Dorsolateral prefrontal cortex (tissue), 122 donors: ENCODE measurements at places on chromosomes 16 and 17.
A peak's percentile ranks its signal among the peaks of the same experiment; 100 is the strongest.

GRCh38 chr16:11639925-11640899, 28.0 kb upstream of the SNN start:
- DNase-seq: peak; percentile 23

DNA sequence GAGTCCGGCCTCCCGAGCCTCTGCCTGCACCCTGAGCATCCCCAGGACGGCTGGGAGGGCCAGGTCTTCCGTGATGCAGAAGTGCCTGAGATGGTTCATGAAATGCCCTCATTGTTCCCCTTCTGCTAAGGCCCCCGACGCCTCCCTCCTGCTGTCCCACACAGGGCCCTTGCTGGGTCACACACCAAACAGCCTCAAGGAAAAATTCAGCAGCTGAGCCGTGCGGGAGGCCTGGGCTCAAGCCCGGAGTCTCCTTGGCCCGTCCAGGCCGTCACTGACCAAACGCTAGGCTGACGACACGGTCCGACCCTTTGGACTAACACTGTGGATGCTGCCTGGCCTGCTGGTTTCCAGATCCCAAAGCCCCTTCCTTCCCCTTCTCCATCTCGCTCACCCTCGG, 90.2 kb downstream of the RTN4RL1 start:
- no peak for DNase-seq

DNA sequence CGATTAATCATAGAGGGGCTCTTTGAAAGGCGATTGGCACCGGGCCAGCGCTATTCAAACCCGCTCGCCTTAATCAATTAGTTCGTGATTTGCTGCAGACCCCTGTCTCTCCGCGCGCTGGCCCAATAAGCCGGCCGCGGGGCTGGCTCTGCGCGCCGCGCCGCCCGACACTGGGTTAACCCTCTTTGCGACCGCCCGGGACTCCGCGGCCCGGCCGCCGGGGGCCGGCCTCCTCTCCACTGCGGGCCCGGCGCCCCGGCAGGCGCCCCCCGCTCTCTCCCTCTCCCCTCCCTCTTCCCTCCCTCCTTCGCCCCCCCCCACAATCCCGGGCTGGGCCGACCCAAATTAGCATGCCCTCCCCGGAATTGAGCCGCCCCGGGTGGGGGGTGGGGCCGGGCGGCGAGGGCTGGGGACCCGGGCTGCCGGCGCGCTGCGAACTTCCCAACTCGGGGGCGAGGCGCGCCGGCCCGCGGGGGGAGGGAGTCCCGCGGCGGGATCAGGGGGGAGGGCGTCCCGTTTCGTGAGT, 428 bp upstream of the SALL1 start:
- peak; percentile 90 for DNase-seq

- no peak for DNase-seq
Measured at GRCh38 chr17:81931189-81931556, 3.6 kb upstream of the MAFG start.

DNA sequence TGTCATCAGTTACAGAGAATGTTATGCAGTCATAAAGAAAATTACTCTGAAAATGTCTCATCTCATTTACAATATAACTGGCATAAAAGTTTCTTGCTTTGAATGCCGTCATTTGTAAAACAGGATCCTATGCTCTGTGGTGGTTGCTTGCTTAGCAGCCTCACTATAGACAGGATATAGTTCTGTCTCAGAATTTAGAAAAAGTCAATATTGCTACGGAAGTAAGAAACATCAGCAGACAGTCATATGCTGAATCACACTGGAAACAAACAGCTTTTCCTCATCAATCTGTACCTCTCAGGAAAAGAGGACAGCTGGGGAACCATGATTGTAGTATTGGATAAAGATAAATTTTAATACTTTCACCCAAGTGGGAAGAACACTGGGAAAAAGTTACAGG, 105.5 kb downstream of the MYO1D start:
- DNase-seq: no peak

GRCh38 chr17:34665150-34665806, 85.9 kb downstream of the TMEM132E start:
- no peak for DNase-seq

DNA sequence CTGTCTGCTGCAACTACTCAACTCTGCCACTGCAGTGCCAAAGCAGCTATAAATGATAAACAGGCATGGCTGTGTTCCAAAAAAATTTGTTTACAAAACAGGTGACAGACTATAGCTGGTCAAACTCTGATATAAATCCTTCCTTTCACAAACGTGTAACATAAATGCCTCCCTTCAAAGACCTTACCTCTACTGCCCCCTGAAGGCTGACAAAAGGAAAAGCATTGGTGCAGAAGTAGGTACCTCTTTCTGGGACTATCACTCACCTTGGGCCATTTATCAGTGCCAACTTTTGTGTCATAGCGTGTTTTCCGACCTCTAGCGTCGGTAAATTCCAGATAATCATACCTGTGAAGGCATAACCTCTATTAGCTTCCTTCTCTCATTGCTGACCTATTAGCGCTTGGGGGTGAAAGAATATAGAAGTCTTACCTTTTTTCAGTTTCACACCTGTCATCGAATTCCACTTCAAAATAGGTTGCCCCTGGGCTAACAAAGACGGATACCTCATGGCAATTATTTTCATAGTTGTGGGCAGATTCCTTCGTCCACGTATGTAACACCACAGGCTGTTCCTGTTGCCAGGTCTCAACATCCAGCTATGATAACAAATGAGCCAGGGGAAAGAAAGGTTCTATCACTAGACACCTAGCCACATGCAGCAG, 67.9 kb downstream of the ZZEF1 start:
- DNase-seq: no peak

DNA sequence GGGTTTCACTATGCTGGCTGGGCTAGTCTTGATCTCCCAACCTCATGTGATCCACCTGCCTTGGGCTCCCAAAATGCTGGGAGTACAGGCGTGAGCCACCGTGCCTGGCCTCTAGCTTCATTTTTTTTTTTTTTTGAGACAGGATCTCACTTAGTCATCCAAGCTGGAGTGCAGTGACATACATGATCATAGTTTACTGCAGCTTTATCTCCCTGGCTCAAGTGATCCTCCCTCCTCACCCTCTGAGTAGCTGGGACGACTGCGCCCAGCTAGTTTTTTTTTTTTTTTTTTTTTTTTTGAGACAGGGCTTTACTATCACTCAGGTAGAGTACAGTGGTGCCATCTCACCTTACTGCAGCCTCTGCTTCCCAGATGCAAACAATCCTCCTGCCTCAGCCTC, 9.7 kb downstream of the RPA1 start:
- no peak for DNase-seq

- DNase-seq: no peak
Measured at GRCh38 chr16:53093162-53093744, 38.5 kb downstream of the CHD9 start.

DNA sequence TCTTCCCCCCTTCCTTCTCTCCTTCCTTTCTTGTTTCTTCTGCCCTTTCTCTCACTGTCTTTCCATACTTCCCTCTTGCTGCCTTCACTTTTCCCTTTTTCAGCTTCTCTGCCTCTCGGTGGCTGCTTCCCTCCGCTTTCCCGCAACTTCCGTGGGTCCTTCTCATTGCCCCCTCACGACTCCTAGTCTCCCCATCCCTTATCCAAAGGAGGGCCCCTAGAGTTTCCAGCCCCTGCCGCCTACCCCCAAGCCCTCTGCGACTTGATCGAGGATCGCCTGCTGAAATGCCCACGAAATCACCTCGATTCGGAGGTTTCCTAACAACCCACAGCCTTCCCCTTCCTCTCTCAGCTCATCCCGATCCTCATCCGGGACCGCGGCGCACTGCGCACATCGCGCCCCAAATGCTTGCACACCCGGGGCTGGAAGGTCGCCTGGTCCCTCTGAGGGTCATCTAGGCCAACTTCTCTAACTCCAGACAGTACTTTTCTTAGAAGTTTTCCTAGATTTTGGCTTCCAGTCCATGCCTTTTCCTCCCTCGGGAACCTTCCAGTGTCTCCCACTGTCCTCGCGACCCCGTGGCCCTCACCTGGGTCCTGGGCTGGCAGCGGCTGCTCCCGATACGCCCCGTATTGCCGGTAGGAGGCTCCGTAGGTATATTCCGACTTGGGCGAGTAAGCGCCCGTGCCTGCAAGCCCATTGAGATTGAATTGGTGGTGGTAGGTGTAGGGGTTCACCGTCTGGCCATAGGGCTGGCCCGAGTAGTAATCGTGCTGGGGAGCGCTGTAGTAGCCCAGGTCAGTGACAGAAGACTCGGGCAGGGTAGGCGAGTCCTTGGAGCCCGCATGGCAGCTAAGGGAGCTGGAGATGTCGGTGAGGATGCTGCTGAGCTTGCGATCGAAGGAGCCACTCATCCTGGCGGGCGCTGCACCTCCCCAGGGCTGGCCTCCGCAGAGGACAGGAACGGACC, 654 bp downstream of the DLX3 start:
- DNase-seq: no peak

- no peak for DNase-seq
Measured at GRCh38 chr17:82314727-82315605, 2.4 kb downstream of the CD7 start.

DNA sequence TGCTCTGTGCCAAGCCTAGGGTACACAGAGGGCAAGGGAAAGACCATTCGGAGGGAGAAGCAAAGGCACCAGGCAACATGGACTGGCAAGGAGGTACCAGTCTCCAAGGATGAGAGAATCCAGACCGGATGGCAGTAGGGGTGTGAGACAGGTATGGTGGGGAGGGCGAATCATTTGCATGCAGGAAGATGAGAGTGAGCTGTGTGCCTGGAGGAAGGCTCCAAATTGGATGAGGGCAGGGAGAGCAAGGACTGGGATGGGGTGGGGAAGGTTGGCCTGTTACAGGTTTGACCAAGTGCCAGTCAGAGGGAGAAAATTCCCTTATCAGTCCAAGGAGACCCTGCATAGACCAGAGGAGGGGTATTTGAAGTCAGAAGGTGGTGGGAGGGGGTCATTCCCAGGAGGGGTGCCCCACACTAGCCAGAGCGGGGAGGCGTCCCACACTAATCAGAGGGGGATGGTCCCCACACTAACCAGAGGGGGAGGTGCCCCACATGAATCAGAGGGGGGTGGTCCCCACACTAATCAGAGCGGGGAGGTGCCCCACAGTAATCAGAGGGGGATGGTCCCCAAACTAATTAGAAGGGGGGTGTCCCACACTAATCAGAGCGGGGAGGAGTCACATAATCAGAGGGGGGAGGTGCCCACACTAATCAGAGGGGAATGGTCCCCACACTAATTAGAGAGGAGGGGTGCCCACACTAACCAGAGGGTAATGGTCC, 737 bp downstream of the CANT1 start:
- DNase-seq: no peak

GRCh38 chr16:67926181-67926750, 5.4 kb downstream of the CTRL start:
- DNase-seq: peak; percentile 64

GRCh38 chr16:10806698-10807097, 11.9 kb downstream of the TVP23A start:
- DNase-seq: no peak

GRCh38 chr17:16214190-16215001, 938 bp downstream of the NCOR1 start:
- no peak for DNase-seq

GRCh38 chr16:75341564-75342307, 90.3 kb upstream of the BCAR1 start:
- no peak for DNase-seq

- no peak for DNase-seq
Measured at GRCh38 chr17:11797803-11798202, 199.5 kb downstream of the ZNF18 start.
